ENCODE measurements at places on chromosomes 6 and 20.

DNA sequence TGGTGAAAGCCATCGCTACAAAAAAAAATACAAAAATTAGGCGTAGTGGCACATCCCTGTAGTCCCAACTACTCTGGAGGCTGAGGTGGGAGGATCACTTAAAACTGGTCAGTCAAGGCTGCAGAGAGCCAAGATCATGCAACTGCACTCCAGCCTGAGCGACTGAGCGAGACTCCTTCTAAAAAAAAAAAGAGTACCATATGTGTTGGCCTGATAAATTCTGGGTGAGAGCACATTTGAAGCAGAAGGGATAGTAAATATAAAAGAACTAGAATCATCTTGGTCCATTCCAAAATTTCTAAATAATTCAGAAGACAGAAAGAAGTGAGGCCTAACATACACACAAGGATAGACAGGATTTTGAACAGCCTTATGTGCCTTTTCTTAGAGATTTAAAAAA, 2.2 kb downstream of the IBTK start:
- no peak for DNase-seq

DNA sequence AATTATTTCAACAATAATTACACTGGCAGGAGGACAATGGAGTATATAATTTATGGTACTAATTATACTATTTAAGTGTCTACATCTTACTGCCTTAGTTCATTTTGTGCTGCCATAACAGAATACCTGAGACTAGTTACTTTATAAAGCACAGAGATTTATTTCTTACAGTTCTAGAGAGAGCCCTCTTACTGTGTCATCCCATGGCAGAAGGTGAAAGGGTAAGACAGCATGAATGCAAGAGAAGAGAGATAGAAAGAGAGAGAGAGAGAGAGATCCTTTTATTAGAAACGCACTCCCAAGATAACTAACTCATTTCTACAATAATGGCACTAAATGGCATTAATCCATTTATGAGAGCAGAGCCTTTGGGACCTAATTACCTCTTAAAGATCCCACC, 314.7 kb downstream of the EPM2A start:
- DNase-seq = no peak

DNA sequence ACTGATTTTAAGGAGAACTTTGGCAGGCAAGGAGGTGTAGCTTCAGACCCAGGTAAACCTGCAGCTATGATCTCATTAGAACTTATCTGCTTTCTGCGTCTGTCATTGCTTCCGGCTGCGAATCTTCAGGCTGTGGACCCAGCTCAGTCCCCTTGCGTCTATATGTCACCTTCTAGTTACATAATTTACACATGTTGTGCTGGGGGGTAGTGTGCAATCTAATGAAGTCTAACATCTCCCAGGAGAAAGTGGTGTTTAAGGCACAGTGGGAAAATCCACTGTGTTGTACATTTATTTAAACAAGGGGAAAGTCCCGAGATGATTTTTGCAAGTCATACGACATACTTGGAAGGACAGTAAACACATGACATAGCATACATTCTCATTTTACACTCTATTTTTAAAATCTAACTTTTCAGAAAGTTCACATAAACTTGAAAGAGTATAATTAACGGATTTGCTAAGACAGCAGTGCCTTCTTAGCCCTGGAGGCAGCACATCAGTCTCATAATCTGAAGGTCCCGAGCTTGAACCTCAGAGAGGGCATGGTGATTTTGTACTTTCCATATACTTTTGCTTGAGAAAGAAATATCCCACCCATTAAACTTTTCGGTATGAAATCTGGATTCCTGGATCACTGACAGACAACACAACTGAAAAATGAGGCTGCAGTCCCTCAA, 35.2 kb downstream of the GPX6 start:
- no peak for DNase-seq

DNA sequence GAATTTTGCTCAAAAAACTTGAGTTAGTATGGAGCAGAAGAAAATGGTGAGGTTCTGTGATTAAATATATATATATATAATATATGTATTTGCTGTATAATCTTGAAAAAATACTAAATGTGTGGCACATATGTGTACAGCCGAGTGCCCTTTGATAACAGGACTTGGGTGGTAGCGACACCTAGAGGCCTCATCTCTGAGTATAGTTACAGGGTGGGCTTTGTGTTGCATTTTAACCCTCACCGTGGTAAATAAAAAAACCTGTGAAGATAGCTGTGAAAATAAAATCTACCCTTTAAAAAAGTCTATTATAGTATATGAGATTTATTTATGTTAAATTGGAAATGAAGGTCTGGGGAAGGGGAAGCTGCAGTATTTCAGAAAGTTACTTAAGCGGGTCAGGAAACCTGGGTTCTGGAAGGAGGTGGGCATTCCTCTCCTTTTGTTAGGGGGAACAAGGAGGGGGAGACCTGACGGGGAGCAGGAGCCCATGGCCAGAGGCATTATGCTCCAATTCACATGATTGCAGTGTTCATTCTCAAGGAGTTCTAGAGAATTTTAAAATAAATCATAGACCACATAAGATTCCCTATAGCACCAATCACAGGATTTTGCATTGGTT, 82.7 kb downstream of the SH3BGRL2 start:
- DNase-seq = peak; percentile 29

DNA sequence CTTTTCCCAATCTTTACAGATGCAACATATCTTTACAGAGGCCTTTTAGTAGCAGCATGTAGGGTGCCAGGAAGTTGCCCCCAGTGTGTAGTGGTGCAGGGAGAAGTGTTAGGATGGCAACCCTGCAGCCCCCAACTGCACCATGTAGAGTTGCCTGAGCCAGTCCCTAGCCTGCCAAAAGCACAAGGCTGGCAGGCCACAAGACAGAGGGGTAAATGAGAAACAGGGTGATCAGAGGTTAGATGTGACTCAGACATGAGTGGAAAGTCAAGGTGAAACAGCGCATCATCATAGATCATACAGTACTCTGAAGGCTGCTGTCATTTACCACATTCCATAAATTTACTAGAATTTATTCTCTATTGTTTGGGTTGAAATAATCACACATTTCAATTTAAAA, 467.5 kb downstream of the PRKN start:
- no peak for DNase-seq

GRCh38 chr6:155088856-155089255, 93.7 kb downstream of the TIAM2 start:
- no peak for DNase-seq

DNA sequence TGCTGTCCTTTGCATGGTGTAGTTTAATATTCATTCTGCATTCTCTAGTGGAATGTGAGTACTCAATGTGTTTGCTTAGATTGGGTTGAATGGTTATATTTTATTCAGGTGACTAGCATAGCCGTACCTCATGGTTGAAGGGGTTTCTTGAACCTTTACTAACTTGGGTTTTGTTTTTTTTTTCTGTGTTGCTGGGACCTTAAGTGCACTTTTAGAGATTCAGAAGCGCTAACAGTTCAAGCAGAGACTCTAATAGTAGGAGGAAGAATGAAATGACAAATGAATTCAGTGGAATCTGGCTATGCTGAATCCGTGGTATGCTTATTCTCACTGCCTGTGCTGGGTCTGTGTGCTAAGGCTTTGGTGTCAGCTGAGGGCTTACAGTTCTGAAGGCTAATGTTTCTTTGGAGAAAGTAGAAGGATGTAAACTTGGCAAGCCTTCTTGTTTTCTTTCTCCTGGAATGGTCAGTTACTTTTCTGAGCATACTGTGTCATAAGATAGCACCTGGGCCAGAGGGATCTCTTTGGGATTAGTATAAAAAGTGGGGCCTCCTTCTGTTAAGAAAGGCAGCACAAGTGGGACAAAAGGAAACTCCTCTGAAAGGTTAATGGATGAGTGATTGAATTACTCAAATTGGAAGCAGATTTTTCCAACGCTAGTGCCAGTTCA, 28.7 kb downstream of the RNF144B start:
- peak; percentile 60 for DNase-seq

DNA sequence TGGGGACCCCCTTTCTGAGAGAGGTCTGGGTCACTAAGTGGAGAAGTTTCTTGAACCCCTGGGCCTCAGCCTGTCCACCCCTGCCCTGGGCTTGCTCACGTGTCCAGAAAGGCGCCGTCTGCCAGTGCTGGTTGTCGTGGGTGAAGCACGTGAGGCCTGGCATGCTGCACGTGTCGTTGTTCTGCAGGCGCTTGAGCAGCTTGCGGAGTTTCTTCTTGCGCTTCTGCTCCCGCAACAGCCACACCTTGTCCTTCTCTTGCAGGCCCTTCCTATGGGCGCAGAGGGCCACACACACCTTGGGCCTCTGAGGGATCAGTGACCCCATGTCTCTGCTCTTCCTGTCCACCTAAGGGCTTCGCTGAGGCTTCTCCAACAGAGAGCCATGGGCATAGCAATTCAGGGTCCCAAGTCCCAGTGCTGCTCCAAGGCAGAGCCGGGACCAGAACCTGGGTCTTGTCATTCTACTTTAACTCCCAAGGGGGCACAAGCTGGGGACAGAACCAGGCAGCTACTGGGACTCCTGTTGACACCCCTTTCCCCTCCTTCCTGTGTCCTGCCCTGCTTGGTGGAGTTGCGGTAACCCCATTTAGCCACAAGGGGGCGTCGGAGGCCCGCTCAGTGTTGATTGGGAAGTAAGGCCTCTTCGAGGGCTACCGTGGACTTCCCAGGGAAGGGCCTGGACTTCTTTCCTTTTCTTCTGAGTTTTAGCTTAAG, 121.8 kb downstream of the SULF2 start:
- DNase-seq = peak; percentile 86

DNA sequence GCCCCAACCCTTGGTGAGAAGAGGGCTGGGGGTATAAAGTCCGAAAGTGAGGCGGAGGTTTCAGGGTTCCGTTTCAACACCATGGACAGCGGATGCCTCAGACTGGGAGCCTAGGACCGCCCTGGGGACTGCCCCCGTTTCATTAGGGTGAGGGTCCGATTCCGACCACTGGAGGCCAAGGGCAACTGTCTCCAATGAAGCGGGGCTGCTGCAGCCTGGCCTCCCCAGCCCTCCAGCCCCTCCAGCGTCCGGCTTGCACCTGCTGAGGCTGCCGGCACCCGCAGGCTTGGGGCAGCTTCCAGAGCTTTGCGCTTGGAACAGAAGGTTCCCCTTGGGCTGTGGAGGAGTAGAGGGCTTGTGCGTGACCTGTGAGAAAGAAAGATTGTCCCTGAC, 39.9 kb downstream of the YTHDF1 start:
- no peak for DNase-seq

GRCh38 chr6:51675922-51676275, 411.5 kb downstream of the PKHD1 start:
- DNase-seq = no peak

- no peak for DNase-seq
Measured at GRCh38 chr6:87803791-87804190, 101.8 kb upstream of the AKIRIN2 start.

- DNase-seq = no peak
Measured at GRCh38 chr20:62627901-62628612, 14.2 kb upstream of the SLCO4A1 start.

GRCh38 chr20:61131944-61132343, 120.1 kb upstream of the CDH4 start:
- DNase-seq = no peak

DNA sequence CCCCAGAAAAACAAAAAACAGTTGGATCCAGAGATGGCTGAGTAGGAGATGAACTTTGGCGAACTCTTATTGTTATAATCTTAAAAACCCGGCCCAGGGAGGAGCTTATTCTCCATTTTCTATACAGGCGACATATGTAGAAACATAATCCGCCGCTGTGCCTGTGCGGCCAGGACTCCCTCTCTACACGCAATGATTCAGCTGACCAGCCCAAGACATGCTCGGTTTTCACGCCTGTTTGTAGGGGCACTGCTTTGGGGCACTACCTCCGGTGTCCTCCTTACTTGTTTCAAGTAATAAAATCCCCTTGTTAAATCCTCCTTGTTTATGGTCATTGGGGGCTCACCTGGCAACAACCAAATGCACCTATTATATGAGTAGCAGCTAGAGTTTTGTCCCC, 89.9 kb downstream of the SEL1L2 start:
- DNase-seq = no peak

- no peak for DNase-seq
Measured at GRCh38 chr6:2028457-2029038, 216.9 kb downstream of the GMDS start.

DNA sequence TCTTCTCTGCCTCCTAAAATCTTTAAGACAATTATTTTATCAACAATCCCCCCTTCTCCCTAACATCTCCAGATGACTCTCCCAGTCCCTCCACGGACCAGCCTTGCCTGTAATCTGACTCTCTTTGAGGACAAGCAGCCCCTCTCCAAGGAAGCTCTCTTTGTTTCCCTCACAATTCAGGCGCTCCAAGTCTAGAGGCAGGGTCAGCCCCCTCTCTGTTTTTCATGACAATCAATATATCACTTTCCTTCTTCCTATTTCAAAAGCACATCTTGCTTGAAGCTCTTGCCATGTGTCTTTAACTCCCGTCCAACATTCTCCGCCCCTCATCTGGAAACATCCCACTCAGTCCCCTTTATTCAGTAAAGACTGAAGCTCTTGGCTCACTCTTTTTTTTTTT, 393.4 kb upstream of the SULF2 start:
- DNase-seq = no peak

- no peak for DNase-seq
Measured at GRCh38 chr6:144895313-144896278, 610.5 kb downstream of the UTRN start.

DNA sequence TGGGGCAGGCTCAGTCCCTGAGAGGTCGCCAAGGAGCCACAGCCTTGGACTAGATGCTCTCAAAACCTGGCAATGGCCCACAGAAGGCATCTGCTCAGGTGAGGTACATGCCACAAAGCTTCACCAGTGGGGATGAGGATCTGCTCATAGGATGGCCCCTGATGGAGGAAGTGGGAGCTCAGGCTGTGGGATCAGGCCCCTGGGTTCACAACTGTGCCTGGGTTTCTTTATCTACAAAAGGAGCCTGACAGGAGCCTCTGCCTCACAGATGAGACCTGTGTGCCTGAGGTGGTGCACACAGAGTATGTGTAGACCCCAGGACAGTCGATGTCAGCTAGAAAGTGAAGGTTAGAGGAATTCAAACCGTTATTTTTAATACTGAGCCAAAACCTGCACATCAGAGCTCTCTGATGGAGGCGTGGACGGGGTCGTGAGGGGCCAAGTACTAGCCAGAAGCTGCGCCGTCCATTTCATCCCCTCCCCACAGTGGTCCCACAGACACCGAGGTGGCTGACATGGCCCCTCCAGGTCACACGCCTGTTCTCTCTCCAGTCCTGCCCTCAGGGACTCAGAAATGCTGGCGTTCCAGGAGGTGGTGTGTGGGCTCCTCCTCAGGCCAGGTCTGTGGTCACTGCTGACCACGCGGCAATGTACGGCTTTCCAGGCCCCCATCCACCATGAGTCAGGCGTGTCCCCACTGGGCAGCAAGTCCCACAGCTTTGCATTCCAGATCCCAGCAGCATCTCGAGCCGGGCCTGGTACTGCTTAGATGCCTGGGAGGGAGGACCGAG, 33.3 kb downstream of the NTSR1 start:
- no peak for DNase-seq

- DNase-seq = no peak
Measured at GRCh38 chr20:10432079-10432478, 1.9 kb downstream of the MKKS start.
